ENCODE measurements at places on chromosomes 5 and 9.
A peak's percentile ranks its signal among the peaks of the same experiment; 100 is the strongest.

DNA sequence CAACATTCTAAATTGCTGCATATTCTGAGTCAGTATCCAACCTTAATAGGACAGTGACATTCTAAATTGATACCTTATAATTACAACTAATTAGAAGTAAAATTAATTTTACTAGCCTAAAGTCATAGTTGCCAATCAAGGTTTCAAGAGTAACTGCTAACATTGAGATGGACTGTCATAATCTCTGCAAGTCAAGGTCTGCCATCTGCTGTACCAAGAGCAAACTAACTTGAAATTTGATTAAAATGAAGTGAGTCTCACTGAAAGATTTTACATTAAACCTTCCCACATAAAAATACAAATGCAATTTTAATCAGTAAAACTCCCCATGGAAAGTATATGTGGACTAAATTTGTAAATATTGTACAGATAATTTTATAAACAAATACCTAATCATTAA, 235.3 kb downstream of the PRDM9 start:
- no peak for DNase-seq

DNA sequence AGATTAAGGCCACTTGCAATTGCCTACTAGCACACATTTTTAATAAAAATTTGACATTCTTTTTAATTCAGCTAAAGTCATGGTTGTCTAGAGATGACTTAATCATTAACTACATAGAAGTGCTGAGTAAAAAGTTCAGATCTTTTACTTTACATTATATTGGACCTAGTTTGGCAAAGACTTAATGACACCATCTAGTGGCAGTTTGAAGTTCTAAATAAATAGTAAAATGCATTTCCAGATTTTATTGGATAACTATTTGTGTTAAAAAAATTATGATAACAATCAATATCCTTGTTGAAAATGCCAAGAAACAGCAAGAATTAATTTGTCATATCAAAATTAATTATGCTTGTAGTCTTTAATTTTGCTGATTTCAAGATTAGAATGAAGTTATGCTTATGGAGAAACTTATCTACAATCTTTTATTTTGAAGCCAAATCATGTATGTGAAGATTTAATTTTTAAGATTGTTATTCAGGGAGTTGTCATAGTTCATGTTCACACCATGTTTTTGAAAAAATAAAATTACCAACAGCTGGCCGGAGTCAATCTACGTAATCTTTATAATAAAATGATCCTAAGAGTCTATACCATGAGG, 69.6 kb upstream of the PJA2 start:
- no peak for DNase-seq

GRCh38 chr9:98104445-98104881, 14.6 kb downstream of the TRIM14 start:
- no peak for DNase-seq

GRCh38 chr9:25412646-25413045, 265.6 kb downstream of the TUSC1 start:
- DNase-seq = no peak

GRCh38 chr9:71690689-71691435, 77.5 kb downstream of the CEMIP2 start:
- DNase-seq = peak; percentile 71

DNA sequence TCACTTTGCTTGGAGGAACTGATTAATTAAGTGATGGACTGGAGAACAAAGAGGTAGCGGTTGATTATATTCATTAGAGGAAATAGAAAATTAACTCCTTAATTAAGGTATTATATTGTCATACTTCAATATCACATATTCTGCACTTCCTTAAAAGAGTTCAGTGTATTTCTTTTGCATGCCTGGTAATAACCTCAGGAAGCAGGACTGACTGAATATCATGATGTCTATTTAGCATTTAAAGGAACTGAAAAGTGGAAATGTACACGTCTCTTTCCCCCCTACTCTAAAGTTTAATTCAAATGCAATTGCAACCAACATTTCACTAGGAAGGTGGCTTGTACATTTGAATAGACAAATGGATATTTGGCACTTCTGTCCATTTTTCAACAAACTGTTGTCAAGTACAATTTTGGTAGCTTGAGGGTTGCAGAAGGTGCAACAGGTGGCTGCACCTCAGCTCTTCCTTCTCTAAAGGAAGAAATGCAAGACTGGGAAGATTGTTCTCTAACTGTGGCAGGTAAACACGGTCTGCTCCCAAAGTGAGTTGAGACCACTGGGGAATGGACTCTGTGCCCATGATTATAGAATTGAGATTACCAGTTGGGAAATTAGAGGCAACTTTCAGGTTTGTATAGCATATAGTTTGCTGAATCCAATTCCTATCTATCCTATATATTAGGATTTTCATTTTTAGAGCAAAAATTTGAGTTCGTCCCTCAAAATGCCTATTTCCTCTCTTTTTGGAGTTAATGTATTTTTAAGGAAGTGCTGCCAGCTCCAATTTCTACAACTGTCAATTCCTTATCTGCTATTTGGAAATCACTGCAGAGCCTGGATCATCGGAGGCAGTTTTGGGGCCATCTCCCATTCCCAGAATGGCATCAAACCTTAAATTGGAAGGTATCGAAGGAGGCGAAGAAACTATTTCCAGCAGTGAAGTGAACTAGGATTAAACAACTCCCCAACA, 98.9 kb upstream of the TAF11L2 start:
- DNase-seq = no peak

Measured in small intestine (tissue), 16 donors.